WTC11 (cell line): ENCODE measurements at places on chromosomes 11 and 22. TPM values are rescaled to one million over a fixed set of nuclear protein-coding genes. Genes with fewer than 3 reads are reported as not detected.
A peak's percentile ranks its signal among the peaks of the same experiment; 100 is the strongest.

GRCh38 chr11:123330948-123331347 is 99.1 kb upstream of the GRAMD1B start:
- DNase-seq: no peak

- peak; percentile 55 for DNase-seq
These were observed 92.8 kb upstream of the OR9G4 start for GRCh38 chr11:56841210-56841810.

- no peak for DNase-seq
These were observed 12.8 kb upstream of the SMIM38 start for GRCh38 chr11:69142895-69143294.

The RIN1 gene
- 4.7 to 5.5 TPM (median 5.0 TPM) in 3 replicates for total RNA-seq

The MUC15 gene
- not detected in 3 replicates for total RNA-seq

The DEUP1 gene
- 0.16 to 0.53 TPM (median 0.44 TPM) in 3 replicates for total RNA-seq
